ENCODE measurements at places on chromosomes 12 and 14.

DNA sequence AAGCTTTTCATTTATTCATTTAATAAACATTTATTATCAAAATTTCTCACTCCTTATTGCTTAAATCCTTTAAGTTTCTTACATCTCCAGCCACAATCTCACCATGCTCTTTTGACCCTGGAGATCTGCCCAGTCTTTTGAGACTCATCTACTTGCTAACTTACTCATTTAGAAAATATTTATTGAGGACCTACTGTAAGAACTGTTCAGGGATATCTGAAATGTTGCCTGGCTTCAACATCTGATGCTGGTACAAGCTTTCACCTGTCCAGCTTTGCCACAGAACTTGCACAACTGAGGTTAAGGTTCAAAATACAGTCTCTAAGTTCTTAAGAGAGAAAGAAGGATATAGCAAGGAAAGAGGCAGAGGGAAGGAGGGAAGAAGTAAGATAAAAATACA, 17.5 kb upstream of the GXYLT1 start:
- DNase-seq: no peak

DNA sequence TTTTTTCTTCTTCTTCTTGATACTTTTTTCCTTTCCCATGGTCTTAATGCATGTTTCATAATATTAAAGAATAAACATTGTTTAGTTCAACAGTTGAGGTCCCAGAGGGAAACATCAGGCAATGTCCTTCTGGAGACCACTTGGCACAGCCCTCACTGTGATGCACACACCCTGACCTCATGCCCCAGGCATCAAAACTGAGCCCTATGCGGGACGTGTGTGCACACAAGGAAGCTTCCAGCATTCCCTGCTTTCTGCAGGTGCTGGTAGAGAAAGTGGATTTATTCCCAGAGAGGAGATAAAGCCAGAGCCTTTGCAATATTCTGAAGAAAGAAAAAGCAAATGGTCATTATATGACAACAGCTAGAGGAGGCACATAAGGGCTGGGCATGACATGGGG, 16.0 kb upstream of the CMKLR1 start:
- no peak for DNase-seq

DNA sequence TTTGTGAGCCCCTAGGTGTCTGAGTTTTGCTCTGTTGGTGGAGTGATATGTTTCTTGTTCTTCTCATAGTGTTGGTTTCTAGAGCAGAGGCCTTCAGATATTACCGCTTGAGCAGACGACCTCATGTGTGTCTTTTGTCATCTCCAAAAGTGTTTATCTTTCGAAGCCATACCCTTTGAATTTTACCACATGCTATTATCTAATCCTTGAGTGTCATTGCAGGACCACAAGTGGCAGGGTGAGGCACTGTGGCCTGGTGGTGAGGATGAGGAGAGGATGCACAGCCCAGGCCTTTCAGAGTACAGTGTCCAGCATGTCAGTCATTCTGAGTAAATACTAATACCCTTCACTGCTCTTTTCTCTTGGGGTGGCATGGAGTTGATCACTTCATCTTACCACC, 57.2 kb upstream of the CISTR start:
- no peak for DNase-seq

DNA sequence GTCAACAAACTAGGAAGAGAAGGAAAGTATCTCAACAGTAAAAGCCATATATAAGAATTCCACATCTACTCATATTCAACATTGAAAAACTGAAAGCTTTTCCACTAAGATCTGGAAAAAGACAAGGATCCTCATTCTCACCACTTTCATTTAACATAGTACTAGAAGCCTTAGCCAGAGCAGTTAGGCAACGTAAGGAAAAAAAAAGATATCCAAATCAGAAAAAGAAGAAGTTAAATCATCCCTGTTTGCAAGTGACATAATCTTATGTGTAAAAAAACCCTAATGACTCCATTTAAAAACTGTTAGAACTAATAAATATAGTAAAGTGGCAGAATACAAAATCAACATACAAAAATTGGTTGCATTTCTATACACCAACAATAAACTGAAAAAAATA, 426.2 kb downstream of the BCAT1 start:
- DNase-seq: no peak

DNA sequence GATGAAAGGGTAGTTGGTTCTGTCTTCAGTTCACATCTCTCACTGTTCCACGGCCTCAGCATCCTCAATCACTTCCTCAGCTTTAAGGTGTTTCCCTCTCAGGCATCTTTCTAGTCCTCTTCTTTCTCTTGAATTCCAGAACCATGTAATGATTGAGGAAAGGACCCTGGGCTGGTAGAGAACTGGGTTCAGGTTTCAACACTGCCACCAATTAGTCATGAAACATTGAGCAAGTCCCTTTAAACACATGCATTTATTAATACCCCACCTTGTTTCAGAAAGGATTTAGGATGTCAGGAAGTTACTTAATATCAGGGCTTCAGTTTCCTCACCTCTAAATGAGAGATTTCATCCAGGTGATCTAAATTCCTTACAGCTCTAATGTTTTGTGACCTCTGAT, 7.2 kb downstream of the DMAC2L start:
- no peak for DNase-seq

DNA sequence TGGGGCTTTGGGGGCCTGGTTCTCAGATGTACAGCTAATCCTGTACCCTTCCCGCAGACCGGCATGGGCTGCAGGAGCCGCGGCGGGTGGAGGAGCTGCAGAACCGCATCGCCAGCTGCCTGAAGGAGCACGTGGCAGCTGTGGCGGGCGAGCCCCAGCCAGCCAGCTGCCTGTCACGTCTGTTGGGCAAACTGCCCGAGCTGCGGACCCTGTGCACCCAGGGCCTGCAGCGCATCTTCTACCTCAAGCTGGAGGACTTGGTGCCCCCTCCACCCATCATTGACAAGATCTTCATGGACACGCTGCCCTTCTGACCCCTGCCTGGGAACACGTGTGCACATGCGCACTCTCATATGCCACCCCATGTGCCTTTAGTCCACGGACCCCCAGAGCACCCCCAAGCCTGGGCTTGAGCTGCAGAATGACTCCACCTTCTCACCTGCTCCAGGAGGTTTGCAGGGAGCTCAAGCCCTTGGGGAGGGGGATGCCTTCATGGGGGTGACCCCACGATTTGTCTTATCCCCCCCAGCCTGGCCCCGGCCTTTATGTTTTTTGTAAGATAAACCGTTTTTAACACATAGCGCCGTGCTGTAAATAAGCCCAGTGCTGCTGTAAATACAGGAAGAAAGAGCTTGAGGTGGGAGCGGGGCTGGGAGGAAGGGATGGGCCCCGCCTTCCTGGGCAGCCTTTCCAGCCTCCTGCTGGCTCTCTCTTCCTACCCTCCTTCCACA, 7.6 kb downstream of the NR4A1 start:
- no peak for DNase-seq

- no peak for DNase-seq
Observed at GRCh38 chr12:132837693-132838409, 9.2 kb upstream of the GOLGA3 start.

- no peak for DNase-seq
Observed at GRCh38 chr12:121013715-121014114, 2.6 kb downstream of the C12orf43 start.

DNA sequence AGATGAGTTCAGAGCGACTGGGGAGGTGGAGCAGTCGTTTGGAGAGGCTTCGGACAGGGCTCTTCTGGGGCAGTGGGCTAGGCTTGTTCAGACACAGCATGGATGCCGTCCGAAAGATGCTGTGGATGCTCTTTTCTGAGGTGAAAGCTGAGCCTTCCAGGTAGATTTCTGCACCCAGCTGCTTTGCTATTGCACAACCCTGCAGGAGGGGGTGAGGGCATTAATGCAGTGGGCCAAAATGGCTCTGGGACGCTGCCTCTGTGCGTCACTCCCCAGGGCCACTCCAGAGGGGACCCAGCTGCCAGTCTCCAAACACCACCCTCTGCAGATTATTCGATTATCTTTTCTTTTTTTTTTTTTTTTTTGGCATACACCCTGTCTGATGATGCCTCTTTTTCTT, 6.1 kb upstream of the DDX23 start:
- DNase-seq: no peak

GRCh38 chr12:3803865-3804472, 51.1 kb upstream of the CRACR2A start:
- peak; percentile 57 for DNase-seq

GRCh38 chr12:70543444-70543843, 93.8 kb downstream of the PTPRB start:
- no peak for DNase-seq

All from breast epithelium (tissue), 4 donors.